Foreskin keratinocyte (primary cell): ENCODE measurements at places on chromosomes 2 and 18. TPM values are rescaled to one million over a fixed set of nuclear protein-coding genes. Genes with fewer than 3 reads are reported as not detected.

Gene CCDC141
- polyA plus RNA-seq, result not detected in 2 replicates

Gene IL1RL2
- polyA plus RNA-seq, result 0.65 and 1.0 TPM in 2 replicates

Gene SERPINB2
- 96.4 and 169 TPM in 2 replicates for polyA plus RNA-seq

Gene LIMS4
- polyA plus RNA-seq, result 0.10 and 0.17 TPM in 2 replicates

Gene MRO
- polyA plus RNA-seq, result not detected in 2 replicates

Gene RGPD3
- polyA plus RNA-seq, result 0.02 TPM in 2 replicates

Gene AGXT
- polyA plus RNA-seq, result not detected in 2 replicates

Gene DCDC2C
- not detected in 2 replicates for polyA plus RNA-seq

Gene B3GNT7
- 0.07 and 0.08 TPM in 2 replicates for polyA plus RNA-seq

Gene MALL
- polyA plus RNA-seq, result 56.1 and 66.0 TPM in 2 replicates

Gene NPPC
- not detected in 2 replicates for polyA plus RNA-seq

Gene HJURP
- polyA plus RNA-seq, result 22.2 and 27.5 TPM in 2 replicates

Gene TBR1
- polyA plus RNA-seq, result not detected in 2 replicates

Gene TGFA
- polyA plus RNA-seq, result 30.5 and 37.1 TPM in 2 replicates

Gene RNPEPL1
- 41.6 and 53.0 TPM in 2 replicates for polyA plus RNA-seq

Gene SLC11A1
- polyA plus RNA-seq, result 0.91 and 1.0 TPM in 2 replicates

Gene SCYGR7
- polyA plus RNA-seq, result not detected in 2 replicates

Gene EFEMP1
- 62.6 and 119 TPM in 2 replicates for polyA plus RNA-seq

Gene EPAS1
- polyA plus RNA-seq, result 13.0 and 28.2 TPM in 2 replicates

Gene COL3A1
- polyA plus RNA-seq, result 0.03 and 0.06 TPM in 2 replicates
